ENCODE measurements at places on chromosomes 4 and X.
A peak's percentile ranks its signal among the peaks of the same experiment; 100 is the strongest.

GRCh38 chrX:1026263-1027015, 186.0 kb downstream of the CRLF2 start:
- no peak for DNase-seq

DNA sequence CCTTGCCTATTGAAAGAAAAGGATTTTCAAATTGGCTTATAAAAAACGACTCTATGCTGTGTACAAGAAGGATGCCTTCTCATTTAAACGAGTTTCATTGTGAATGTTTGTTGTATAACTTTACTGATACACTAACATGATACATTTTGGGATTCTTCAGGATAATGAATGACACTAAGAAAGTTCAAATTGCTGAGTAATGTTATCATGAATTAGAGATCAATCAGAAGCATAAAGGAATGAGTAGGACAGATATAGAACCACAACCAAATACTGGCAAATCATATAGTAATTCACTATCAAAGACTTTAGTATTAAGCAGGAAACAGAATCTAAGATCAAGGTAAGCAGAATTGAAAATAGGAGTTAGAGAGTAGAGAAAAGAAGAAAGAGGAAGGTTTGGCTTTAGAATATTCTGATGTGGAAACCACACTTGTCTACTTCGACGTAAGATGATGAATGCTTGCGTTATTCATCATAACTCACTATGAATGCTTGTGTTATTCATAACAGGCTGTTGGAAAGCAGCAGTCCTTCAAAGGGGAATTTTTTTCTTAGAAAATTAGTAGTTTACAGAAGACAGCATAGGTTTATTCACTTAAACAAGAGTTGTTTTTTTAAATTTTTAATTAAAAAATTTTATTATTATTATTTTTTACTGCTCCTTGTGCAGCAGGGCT, 13.4 kb downstream of the CCDC158 start:
- DNase-seq = no peak

GRCh38 chr4:127604949-127605709, 27.6 kb upstream of the INTU start:
- DNase-seq = peak; percentile 64

GRCh38 chr4:32929796-32930699, 2209.9 kb downstream of the PCDH7 start:
- DNase-seq = peak; percentile 16

DNA sequence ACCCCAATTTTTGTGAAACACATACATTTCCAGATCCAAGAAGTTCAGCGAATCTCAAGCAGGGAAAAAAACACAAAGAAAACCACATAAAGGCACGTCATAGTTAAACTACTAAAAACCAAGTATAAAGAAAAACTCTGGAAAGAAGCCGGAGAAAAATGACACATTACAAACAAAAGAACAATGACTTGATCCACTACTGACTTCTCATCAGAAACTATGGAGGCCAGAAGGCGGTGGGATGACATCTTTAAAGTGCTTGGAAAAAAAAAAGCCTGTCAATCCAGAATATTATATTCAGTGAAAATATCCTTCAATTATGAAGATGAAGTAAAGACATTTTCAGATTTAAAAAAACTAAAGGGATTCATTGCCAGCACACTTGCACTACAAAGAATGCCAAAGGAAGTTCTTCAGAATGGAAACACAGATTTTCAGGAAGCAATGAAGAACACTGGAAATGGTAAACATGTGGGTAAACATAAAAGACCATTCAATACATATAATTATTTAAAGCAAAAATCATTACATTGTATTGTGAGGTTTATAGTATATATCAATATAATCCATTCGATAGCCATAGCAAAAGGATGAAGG, 32.6 kb upstream of the PPP2R2C start:
- DNase-seq = no peak
